ENCODE measurements at places on chromosomes 16 and 17.

GRCh38 chr17:76382351-76382802 lies 2.0 kb upstream of the SPHK1 start:
- no peak for DNase-seq

DNA sequence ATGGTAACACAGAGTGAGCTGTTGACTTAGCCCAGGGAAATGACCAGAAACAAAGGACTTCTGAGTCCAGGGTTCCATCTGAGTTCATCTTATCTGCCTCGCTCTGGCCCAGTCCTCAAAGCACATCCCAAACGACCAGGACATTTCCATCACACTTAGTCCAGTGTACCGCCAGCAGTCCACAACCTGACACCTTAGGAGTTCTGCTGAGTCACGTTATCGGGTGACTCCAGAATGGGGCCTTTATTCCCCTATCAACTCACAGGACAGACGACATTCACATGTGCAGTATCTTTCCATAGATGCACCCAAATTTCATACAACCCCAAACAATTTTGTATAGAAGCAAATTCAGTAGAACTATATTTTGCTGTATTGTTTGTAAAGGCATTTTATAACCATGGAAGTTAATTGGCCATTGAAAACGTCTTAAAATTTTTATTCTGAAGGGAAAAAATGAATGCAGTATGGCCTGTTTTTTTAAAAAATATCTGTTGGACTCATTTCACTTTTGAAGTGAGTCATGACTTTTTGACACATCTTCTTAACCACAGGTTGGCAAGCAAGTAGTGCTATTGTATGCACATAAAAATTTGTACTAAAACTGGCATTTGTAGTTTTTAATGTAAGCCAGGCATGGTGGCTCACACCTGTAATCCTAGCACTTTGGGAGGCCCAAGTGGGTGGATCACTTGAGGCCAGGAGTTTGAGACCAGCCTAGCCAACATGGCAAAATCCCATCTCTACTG lies 46.3 kb downstream of the ZNF18 start:
- DNase-seq: no peak

- peak; percentile 91 for DNase-seq
Measured at GRCh38 chr16:49282690-49283375, 1.2 kb upstream of the CBLN1 start.

DNA sequence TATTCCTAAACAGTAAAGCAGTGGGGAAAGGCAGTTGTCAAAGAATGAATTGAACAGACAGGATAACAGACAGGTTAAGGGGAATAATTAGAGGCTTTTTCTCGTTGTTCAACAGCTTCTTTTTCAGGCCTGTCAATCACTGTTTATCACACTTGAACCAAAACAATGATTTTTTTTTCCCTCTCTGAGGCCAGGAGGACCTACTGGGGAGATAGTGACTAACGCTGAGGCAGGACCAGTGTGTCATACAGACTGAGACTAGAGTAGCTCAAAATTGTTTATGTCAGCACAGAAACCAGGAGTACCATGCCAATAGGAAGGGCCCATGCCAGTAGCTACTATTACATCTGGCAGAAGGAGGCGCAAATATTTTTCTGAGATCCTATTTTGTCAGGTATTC lies 41.3 kb upstream of the NLK start:
- DNase-seq: no peak

DNA sequence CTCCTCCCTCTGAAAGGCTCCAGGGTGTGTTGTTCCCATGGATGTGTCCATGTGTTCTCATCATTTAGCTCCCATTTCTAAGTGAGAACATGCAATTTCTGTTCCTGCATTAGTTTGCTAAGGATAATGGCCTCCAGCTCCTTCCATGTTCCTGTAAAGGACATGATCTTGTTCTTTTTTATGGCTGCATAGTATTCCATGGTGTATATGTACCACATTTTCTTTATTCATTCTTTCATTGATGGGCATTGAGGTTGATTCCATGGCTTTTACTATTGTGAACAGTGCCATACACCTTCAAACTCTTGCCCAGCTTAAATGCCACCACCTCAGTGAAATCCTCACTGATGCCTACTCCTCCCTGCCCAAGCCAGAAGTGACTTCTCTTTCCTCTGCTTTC lies 4.5 kb upstream of the ORAI3 start:
- no peak for DNase-seq

DNA sequence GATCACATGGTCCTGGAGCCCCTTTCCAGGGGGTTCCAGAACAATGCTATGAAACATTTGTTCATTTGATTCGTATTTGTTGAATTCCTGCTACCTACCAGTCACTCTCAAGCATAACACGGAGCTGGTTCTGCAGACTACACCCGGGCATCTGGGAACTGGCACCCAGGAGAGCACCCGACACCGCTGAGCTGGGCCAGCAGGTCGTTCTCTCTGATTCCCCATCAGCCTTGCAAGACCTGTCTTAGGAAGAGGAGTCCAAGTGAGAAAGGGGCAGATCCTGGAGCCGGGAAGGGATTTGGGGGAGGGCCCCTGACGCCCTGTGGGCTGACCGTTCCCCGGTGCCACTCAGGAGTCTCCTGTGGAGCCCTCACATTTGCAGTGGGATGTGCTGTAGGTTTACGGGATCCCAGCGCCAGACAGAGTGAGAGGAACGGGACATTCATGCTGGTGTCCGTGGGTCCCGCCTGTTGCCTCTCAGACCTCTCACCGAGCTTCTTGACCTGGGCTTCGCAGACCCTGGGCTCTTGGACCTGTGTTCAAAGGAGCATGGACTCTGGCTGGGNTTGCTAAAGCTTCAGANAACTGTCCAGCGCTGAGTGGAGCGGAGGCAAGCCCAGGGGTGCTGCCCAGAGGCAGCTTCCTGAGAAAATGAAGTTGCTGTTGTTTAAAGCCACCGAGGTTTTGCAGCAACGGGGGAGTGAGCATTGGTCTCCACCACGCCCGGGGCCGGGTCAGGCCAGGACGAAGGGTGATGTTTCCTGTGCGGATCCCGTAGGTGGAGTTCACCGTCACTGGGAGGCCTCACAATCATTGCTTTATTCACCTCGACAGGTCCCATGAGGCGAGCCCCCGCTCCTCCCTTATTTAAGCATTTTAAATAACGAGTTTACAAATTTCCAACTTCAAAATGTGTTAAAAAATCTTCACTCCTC lies 49.2 kb downstream of the METRNL start:
- DNase-seq: no peak

- DNase-seq: peak; percentile 54
Measured at GRCh38 chr16:86566601-86566965, at the start of gene FOXC2. FOXC2 (plus strand) TSS chr16:86566829; CDS start chr16:86567336, 507 bp downstream.

- peak; percentile 80 for DNase-seq
Measured at GRCh38 chr17:76000016-76000754, 470 bp upstream of the CDK3 start.

DNA sequence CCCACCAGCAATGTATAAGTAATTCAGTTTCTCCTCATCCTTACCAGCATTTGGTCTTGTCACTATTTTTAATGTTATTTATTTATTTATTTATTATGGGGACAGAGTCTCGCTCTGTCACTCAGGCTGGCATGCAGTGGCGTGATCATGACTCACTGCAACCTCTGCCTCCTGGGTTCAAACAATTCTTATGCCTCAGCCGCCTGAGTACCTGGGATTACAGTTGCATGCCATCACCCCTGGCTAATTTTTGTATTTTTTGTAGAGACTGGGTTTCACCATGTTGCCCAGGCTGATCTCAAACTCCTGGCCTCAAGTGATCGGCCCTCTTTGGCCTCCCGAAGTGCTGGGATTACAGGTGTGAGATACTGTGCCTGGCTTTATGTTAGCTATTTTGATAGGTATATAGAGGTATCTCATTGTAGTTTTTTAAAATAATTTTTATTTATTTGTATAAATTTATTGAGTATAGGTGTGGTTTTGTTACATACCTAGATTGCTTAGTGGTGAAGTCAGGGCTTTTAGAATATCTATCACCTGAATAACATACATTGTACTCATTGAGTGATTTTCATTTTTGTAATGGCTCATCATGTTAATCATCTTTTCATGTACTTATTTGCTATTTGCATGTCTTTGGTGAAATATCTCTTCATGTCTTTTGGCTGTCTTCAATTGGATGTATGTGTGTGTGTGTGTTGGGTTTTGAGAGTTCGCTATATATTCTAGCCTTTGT lies 53.3 kb downstream of the TANC2 start:
- DNase-seq: no peak

- no peak for DNase-seq
Measured at GRCh38 chr17:50797135-50797810, 30.0 kb upstream of the ANKRD40CL start.

DNA sequence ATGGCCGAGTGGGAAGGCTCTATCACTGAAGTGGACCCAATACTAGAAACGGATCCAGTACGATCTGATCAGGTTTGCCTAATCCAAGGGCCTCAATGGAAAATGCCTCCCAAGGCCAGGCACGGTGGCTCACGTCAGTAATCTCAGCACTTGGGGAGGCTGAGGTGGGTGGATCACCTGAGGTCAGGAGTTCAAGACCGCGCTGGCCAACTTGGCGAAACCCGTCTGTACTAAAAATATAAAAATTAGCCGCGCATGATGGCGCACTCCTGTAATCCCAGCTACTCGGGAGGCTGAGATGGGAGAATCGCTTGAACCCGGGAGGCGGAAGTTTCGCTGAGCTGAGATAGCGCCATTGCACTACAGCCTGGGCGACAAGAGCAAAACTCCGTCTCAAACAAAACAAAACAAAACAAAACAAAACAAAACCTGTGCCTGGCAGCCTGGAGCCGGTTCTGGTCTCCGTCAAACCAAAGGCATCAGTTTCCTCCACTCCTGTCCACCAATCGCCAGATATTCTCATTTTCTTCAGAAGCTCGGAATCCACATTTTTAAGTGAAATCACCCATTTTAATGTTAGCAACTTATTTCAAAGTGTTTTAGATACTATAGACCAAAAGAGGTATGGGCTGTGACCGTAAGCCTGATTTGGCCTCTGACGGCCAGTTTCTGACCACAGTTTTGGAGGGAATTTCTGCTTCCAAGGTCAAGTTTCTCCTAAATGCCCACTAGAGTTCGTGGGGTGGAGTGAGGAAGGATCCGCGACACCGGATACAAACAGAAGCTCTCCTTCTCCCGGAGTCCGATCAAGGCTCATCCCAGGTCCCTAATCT lies 664 bp downstream of the NQO1 start:
- DNase-seq: no peak

GRCh38 chr17:78607038-78607437 lies 29.8 kb upstream of the DNAH17 start:
- no peak for DNase-seq

- DNase-seq: no peak
Measured at GRCh38 chr16:21084631-21085225, 65.9 kb downstream of the DNAH3 start.

GRCh38 chr16:72565106-72565505 lies 393.2 kb upstream of the PMFBP1 start:
- no peak for DNase-seq

DNA sequence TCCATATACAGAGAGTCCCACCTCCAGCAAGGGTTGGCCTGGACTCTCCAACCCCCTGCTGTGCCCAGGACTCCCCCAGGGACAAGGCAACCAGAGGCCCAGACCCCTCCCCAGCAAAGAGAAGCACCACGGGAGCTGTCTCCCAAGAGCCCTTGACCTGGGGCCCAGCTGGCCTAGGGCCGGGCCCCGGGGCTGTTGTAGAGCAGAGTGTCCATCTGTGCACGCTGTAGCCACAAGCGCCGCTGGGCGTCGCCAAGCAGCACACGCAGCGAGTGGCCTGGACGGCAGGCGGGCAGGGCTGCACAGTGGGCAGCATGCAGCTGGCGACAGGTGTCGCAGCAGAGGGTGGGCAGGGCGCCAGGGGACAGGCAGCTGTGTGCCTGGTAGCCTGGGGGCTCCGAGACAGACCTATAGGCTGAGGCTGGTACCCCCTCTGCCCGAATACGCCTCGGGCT lies 4.3 kb downstream of the SPATA2L start:
- DNase-seq: peak; percentile 88

DNA sequence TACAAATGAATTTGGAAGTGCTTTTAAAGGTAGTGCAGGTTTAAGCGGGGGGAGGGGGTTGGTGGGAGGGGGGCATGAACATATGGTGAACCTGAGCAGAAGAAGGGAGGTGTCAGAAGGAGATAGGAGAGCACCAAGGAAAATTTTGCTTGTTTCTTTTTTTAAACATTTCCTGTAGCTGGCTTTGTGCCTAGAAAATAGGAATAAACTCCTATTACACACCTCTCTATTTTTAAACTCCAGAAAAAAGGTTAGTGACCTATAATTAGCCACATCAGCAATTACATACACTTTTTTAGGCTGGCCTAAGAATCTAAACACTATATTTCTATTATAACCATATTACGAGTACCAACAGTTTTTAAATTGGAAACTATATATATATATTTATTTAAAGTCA lies 159.1 kb downstream of the SKAP1 start:
- DNase-seq: no peak

GRCh38 chr17:39231591-39232551 lies 6.1 kb upstream of the STAC2 start:
- DNase-seq: peak; percentile 84

DNA sequence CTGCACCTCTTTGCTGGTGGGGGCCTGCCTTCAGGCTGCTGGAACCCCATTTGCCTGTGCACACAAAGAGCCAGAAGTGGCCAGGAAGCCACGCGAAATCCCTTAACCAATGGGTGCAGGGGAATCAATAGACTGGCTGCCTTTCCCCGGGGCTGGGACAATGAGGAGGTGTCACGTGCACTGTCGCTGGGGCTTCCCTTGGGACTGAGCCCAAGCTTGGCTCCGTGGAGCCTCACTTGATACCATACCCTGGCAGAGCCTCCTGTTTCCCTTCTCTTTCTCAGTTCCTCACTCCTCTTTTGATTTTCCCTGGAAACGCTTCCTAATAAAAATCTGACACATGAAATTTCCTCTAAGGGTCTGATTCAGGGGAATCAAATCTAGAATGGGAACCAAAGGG lies 38.8 kb upstream of the C16orf82 start:
- DNase-seq: no peak

DNA sequence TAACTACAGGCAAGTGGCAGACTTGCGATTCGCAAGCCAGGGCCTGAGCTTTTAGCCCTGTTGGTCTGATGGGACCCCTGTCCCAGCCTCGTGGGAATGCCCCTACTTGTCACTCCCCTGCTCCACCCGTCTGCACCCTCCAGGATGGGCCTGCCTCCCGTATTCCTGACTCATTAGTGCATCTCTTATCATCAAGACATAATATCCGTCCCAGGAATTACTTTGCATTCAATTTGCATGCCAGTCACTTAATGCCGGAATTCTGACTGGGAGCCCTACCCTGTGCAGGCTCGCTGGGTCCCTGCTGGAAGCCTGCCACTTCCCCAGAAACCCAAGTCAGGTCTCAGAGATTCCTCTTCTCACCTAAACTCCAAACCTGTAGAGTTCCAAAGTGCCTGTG lies 3.3 kb downstream of the PRSS53 start:
- DNase-seq: no peak

GRCh38 chr17:82959990-82960418 lies 119.4 kb upstream of the METRNL start:
- no peak for DNase-seq

GRCh38 chr16:24203675-24204074 lies 52.5 kb upstream of the CACNG3 start:
- no peak for DNase-seq

DNA sequence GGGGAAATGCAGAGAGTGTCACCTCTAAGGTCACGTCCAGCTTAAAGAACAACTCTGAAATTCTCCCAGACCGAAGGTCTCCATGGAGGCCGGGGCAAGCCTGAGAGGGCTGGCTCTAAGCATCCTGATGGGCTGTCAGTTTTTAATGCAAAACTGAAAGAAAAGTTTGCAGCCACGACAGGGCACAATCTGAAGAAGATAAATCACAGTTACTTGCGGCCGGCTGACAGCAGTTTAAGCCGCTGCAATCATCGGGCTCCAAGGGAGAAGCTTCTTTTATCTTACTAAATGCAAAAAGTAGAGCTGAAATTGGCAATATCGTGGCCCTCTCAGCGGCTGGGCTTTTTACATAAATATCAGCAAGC lies 168.8 kb downstream of the CYLD start:
- DNase-seq: no peak

- no peak for DNase-seq
Measured at GRCh38 chr16:12152740-12153139, 176.2 kb downstream of the SNX29 start.

Measured in BE2C (cell line).